NCI-H1436 (cell line): ENCODE measurements at places on chromosomes 5 and 9.

DNA sequence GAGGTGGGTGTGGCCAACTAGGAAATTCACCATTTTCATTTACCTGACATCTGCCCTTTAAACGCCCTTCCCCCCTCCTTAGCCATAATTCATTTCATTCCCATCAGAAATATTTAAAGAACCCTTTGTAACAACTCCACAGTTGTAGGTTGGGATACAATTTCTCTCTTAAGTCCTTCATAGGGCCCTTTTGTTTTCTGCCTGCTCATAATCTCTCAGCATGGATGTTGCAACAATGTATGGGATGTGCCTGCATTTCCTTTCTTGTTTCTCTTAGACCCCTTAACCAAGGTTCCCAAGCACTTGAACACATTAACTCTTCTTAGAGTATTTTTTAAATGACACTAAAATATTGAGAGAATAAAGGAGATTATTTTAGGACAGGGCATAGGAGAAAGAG lies 51.7 kb upstream of the MYO10 start:
- no peak for DNase-seq

GRCh38 chr9:14021871-14022525 lies 291.9 kb downstream of the NFIB start:
- no peak for DNase-seq

GRCh38 chr9:9389904-9390303 lies 1222.9 kb downstream of the PTPRD start:
- DNase-seq: no peak

DNA sequence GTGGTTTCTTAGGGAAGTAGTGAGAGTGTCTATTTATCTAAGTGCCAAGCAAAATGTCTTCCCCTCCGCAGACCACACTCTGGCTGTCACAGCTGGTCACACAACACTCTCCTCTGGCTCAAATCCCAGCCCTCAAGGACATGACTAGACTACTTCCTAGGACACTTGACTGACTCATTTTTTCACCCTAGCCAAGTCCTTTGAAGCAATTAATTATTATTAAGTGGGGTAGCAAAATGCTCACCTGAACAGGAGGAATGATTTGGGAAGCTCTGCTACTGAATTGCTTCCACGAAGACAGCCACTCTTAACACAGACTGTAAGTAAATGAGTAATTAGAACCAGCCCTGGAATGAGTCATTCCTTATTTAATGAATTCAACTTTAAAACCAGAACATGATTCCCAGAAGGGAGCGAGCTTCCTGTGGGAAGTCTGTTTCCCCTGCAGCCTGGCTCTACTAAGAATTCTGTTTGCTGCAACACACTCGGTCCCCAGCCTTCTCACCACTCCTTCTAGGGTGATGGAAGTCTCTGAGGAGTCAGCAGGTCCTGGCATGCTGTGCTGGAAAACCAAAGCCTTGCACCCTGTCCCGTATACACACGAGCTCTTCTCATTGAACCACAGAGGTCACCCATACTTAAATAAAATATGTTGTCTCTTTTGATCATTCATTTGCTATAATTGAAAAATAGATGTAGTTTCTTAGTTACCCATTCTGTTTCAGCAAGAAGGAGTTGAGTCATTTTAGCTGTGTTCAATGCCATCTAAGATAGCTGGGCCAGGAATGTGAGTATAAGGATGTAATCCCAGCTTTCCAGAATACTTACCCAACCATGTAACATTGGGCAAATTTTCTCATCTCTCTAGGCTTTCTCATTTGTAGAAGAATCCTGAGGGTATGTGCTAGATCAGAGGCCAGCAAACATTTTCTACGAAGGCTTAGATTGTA lies 218.6 kb upstream of the RASEF start:
- DNase-seq: no peak

DNA sequence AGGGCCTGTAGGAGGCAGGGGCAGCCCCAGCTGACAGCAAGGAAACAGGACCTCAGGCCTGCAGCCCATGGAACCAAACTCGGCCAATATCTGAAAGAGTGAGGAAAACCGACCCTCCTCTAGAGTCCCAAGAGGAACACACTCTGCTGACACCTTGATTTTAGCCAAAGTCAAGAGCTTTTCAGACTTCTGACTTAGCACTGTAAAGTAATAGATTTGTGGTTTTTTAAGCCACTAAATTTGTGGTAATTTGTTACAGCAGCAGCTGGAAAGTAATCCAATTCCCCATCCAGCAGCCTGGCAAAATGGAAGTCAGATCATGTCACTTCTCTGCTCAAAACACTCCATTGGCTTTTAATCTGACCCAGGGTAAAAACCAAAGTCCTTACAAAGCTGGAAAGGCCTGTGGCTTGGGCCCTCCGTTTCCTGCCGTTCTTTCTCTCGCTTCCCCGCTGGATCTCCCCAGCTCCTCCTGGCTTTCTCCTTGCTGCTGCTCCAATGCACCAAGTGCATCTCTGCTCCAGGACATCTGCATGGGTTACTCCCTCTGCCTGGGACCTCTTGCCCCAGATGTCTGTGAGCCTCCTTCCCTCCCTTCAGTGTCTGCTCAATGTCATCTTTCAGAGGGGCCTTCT lies 79.0 kb downstream of the C5orf15 start:
- DNase-seq: no peak

DNA sequence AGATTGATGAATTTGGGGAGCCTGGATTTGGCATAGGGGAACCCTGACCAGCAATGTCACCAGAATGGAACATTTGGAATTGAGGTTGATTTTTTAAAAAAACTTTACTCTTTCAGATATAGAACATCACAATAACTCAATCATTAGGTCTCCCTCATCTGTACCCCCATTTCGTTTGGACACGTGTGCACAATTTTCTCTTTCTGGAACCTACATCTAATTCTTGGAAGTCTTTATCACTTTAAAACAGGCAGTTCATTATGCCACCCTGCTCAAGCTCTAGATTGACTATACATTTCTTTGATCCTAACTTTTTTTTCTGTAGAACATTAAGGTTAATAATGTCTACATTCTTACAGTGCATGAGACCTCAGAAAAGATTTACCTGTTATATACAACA lies 3.7 kb upstream of the SSBP2 start:
- DNase-seq: no peak

DNA sequence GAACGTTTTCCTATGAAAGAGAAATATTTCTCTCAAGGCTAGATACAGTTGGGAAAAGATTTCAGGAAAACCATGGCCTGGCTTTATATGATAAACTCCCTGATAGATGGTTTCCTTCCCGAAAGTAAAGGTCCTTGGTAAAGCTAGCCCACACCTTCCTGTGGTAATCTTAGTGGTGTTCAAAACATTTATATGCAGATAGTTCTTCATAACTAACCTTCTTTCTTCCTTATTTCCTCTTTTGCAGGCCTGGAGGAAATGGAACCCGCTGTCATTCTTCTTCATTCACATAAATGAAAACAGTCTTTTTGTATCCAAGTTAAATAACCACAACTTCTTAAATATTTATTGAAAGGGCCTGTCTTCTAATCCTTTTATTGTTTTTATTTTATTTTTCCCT lies 474.0 kb upstream of the ACTBL2 start:
- DNase-seq: no peak

GRCh38 chr9:123465304-123465703 lies 109.3 kb downstream of the CRB2 start:
- no peak for DNase-seq

GRCh38 chr9:135491764-135492163 lies 8.7 kb upstream of the MRPS2 start:
- no peak for DNase-seq

DNA sequence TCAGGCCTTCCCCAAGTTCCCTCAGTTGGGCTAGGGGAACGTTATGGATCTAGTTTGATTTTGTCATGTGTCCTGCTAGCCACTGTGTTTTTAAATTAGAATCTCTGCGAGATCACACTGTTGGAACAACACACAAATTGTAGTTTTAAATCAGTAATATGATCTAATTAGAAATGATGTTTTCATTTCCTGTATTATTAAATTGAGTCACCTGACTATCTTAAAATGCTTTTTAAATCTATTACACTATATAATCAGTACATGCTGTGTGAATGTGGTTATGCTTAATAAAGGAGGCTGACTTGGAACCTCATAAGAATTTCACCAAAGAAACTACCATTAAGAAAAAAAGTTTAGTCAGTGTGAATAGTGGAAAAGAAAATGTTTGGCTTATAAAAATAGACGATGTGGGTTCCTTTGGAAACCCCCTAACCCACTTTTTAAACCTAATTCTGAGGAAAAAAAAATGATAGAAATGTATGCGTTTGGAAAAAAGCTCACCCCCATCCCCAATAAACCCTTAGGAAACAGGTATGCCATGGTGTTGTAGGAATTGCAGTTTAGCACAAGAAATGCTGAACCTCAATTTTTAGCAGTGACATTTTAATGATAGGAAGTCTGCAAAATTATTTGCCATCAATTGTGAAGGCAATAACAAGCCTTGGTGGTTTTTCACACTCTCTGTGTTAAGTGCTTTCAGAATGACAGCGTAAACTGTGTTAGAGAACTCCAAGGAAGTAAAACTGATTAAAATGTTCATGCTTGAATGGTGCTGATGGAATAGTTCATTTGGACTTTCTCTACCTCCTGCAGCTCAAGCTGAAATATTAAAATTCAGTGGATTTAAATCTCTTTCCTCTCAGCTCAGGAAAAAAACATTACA lies 59.0 kb downstream of the TLE4 start:
- no peak for DNase-seq

- no peak for DNase-seq
These were observed 909 bp downstream of the SLC36A1 start for GRCh38 chr5:151448038-151448985.

GRCh38 chr5:96388176-96388575 lies 44.9 kb downstream of the PCSK1 start:
- no peak for DNase-seq

DNA sequence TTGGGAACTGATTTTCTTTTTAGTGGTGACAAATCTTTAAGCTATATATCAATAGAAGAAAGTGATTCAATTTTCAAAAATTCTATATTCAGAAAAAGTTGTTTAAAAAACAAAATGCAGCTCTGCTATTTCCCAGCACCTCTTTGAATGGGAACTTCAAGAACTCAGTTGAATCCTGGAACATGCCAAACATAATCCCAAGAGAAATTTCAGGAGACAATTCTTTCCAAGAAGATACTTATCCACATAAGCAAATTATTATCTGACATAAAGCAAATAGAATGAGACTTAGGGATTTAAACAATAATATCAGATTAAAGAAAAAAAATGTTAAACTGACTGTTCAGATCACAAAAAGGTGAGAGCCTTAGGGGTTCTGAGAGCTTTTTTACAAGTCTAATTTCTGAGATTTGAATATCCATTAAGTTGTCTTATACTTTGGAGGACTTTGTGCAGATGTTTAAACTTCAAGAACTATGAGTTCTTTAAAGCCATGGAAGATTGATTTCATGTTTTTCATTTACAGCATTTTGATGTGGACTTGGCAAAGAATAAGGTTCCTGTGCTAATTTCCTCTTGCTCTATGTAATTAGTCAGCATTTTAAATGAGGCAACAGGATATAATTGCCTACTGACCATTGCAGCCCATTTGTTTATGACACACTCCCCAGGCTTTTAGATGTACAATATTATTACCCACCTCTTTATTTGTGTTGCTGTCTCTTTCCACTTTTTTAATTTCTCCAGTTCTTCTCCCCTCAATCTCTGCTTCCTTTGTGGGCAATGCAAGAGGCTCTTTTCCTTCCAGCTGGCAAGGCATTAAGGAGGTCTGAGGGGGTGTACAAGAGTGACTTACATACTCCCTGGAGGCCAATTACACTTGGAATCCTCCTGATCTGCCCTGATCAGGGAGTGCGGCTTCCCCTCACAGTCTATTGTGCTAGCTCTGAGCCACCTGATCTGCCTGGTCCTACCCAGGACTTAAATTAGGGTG lies 419.1 kb downstream of the NR2F1-AS1 start:
- DNase-seq: peak; percentile 19

DNA sequence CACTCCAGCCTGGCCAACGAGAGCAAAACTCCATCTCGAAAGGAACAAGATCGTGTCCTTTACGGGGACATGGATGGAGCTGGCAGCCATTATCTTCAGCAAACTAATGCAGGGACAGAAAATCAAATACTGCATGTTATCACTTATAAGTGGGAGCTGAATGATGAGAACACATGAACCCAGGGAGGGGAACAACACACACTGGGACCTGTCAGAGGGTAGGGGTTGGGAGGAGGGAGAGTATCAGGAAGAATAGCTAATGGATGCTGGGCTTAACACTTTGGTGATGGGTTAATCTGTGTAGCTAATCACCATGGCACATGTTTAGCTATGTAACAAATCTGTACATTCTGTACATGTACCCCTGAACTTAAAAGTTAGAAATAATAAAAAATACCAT lies 40.9 kb downstream of the NMUR2 start:
- DNase-seq: no peak
